Left kidney (tissue), 8 donors: ENCODE measurements at places on chromosomes 12 and 14. TPM values are rescaled to one million over a fixed set of nuclear protein-coding genes. Genes with fewer than 3 reads are reported as not detected.

The KCNA1 gene
- 0.07 TPM for polyA plus RNA-seq

The PPP1R13B gene
- 44.3 TPM for polyA plus RNA-seq

The MBD6 gene
- 73.5 TPM for polyA plus RNA-seq

The C12orf50 gene
- 0.57 TPM for polyA plus RNA-seq

The CELA1 gene
- not detected for polyA plus RNA-seq

The RALGAPA1 gene
- polyA plus RNA-seq = 48.7 TPM

The FGD6 gene
- 13.9 TPM for polyA plus RNA-seq

The KRT75 gene
- polyA plus RNA-seq = not detected

The PTPRB gene
- 17.9 TPM for polyA plus RNA-seq

The TMEM106C gene
- 134 TPM for polyA plus RNA-seq

The TRHDE gene
- polyA plus RNA-seq = 26.8 TPM

The C1QL4 gene
- 1.2 TPM for polyA plus RNA-seq

The WNT1 gene
- polyA plus RNA-seq = not detected

The TTC7B gene
- polyA plus RNA-seq = 46.4 TPM

The MYRFL gene
- 7.1 TPM for polyA plus RNA-seq

The NXPH4 gene
- 4.2 TPM for polyA plus RNA-seq
